ENCODE measurements at places on chromosomes 5 and 9.

DNA sequence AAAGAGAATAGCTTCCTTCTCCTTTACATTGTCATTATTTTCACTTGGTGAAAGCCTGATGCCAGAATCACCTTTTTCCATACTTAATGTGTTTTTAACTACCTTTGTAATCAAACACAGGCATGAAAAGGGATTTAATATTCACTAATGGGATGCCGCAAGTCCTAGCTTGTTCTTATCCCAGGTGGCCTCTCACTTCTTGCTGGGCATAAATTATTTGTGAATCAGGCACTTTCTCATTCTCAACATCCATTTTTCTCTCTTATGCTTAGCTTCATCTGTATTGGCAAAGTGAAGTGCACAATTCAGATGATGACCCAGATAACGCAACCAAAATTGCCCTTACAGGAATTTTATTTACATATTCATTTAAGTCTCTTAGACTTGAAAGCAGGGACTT, 10.9 kb downstream of the ACTL7B start:
- DNase-seq, result no peak

GRCh38 chr9:125998837-125999503, 251.8 kb downstream of the PBX3 start:
- DNase-seq, result no peak

DNA sequence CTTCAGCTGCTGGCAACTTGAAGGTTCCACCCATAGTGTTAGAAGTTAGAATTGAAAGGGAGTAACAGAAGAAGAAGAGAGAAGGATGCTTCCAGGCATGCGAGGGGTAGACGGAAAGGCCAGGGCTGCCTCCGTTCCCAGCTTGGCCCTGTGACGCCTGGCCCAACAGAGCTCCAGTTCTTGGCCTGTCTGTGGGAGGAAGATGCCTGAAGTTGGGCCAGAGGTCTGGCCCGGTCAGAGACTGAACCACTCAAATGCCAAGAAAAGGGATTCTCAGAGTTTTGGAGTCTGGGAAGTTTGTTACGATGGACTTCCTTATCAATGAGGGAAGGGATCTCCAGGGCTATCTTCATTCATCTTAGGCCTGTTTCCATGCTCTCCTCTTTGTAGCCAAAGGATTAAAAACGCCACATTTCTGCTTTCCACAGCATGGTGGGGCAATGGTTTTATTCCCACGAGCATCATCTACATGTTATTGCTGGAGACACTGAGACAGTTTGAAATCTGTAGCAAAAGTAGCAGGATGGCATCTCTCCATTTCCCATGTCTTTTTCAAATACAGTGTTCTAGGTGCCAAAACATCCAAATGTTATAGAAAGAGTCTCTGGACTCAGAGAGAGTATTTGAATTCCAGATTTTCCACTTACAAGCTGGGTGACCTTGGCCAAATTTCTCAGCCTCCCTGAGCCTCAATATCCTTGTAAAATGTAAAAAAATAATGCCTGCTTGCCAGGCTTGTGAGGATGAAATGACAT, 65.4 kb upstream of the ANKRD55 start:
- DNase-seq, result no peak

GRCh38 chr5:180618487-180618828, 27.2 kb upstream of the SCGB3A1 start:
- DNase-seq, result no peak

- DNase-seq, result no peak
Measured at GRCh38 chr9:115000217-115000639, 69.8 kb upstream of the TNFSF8 start.

- no peak for DNase-seq
Measured at GRCh38 chr9:6997330-6997729, 239.6 kb downstream of the KDM4C start.

- no peak for DNase-seq
Measured at GRCh38 chr9:99859243-99859980, 37.7 kb downstream of the NR4A3 start.

GRCh38 chr9:13503599-13503998, 224.1 kb upstream of the MPDZ start:
- no peak for DNase-seq

GRCh38 chr9:137077758-137078693, 709 bp downstream of the UAP1L1 start:
- peak; percentile 55 for DNase-seq

GRCh38 chr9:37550781-37551180, 25.4 kb downstream of the FBXO10 start:
- no peak for DNase-seq

GRCh38 chr9:6757132-6757455, 679 bp upstream of the KDM4C start:
- peak; percentile 85 for DNase-seq

DNA sequence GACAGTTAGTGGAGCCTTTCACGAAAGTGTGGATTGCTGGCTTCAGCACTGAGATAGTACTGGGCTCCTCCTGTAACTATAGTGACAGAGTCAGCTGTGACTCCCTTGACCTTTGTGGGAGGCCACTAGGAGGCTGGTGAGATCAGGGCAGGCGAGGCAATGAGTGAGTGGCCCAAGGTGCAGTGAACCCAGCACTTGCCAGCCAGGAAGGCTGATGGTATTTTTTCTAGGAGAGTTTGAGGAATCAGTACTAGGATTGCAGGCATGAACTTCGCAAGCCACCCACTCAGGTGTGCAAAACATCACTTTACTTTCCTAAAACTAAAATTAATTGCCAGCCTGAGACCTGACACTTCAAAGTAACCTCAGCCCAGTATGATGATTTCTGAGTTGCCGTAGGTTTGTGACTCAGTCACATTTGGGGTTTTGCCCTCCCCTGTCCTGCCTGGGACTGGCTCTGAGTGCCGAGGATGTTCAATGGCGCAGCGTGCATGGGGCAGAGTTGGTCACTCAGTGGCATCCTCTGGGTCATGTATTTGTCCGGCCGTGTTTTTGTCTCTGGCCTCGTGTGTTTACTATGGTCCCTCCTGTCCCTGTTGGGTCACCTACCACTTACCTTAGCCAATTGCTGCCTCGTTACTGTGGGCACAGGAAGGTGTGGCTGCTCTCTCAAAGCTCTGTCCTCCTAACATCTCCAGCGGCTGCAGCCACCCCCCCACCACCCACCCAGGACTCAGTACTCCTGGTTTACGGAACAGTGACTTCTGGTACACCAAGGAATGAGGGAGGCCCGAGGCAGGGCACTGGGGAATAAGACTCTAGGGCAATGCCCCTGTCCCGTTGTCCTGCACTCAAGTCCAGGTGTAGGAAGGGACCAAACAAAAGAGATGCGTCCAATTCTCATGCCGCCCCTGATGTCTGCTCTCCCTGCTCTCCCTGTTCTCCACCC, 67.2 kb downstream of the IL31RA start:
- no peak for DNase-seq

DNA sequence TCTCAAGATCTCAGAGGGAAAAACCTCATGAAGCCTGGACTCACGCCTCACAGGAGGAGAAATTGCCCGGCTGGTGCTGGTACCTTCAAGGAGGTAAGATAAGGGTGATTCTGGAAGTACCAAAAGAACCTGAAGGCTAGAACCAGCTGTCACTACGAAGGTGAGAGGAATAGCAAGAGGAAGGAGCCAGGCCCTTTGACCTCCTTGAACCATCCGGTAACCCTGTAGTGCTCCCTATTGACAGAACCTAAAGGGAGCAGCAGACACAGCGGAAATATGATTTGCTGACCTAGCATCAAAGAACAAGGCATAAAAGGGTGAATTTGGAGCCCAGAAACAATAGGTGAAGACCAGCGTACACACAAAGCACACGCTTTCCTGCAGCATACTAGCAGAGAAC, 92.2 kb downstream of the DOCK8 start:
- DNase-seq, result peak; percentile 75

GRCh38 chr9:132982458-132982857, 4.0 kb downstream of the GFI1B start:
- no peak for DNase-seq

GRCh38 chr5:153636670-153637451, 146.4 kb downstream of the GRIA1 start:
- no peak for DNase-seq

GRCh38 chr9:97188545-97188944, 118.9 kb upstream of the CCDC180 start:
- DNase-seq, result no peak

- no peak for DNase-seq
Measured at GRCh38 chr9:97747201-97747965, 50.2 kb upstream of the XPA start.

GRCh38 chr9:110573305-110573704, 6.2 kb downstream of the SVEP1 start:
- DNase-seq, result no peak

DNA sequence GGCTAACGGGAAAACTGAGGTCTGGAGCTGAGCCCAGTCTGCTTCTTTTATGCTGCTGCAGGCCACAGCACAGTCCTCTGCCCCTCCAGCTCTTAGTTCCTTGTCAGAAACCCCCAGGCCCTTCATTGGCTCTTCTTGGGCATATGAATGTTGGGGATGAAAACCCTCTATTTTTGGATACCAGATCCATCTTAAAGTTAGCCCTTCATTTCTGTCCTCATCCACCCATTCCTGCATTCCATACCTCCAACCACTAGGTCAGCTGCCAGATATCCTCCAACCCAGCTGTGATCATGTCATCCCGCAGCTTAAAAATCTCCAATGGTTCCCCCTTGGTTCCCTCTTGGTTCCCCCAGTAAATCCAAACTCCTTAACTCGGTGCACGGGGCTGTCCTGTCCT, 1.8 kb upstream of the SLC25A51 start:
- no peak for DNase-seq

DNA sequence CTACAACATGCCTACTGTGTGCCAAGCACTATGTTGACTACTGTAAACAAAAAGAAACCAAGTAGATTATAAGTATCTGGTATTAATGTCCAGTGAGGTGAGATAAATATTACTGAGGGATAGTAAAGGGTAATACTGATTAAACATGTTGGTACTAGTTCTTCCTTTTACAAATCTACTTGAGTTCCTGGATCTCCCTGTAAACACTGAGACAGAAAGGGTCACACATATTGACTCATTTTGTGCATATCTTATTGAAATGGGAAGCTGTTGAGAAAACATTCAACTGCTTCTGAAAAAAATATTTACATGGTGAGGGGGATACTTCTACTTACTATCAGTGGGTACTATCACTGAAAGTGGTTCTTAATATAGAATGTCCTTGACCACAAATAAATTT, 24.3 kb downstream of the EFNA5 start:
- DNase-seq, result no peak

DNA sequence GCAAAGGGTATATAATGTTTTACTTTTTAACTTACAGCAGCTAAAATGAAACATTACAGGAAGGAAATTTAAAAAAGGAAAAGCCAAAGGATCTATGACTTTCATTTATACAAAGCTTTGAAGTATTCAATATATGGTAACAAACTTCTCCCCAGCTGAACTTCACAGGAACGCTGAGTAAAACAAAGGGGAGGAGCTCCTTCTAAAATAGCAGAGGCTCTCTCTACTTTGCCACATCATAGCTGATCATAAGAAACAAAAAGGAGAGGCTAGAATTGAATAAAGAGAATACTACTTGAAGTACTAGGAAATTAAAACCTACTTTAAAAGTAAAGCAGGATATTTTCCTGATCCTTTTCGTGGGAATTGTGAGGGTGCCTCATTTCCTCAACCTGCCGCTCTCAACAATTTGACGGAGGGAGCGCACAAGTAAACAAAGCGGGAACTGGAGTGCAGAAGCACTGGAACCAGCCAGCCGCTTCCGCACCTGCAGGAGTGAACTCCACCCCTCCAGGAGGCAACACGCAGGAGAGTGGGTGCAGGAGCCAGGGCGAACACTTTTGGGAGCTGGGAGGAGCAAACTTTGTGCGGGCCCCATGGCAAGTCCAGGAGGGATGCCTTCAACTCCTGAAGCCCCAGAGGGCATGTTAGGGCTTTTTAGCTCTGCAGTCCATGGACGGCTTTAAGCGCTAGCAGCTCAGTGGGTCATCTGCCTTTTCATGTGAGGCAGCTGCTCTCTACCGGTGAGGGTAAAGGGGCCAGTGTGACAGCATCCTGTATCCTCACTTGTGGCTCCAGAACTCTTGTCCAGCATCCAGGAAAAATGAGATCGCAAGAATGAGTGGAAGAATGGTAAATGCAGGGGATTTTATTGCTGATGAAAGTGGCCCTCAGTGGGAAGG, 757.4 kb downstream of the PTPRD start:
- no peak for DNase-seq

GRCh38 chr9:79661886-79662536, 90.2 kb downstream of the TLE4 start:
- no peak for DNase-seq

- no peak for DNase-seq
Measured at GRCh38 chr5:80967500-80968181, 7.5 kb downstream of the RASGRF2 start.

- DNase-seq, result peak; percentile 67
Measured at GRCh38 chr9:129990269-129991010, 52.5 kb downstream of the FNBP1 start.

DNA sequence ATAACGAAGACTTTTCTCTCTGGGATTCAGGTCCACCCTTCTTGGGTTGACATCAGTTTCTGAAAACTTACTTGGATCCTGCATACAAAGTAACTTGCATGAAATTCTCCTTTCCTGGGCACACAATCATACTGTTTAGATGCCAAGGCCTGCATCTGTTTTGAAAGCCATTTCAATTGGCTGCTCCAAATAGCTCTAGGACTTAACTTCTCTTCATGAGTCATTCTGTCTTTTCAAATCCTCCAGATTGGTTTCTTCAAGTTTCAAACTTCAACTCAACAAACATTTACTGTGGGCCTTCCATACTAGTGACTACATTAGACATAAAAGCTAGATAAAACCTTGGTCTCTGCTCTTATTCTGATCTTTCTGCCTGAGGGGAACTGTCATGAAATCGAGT, 54.8 kb upstream of the HMHB1 start:
- DNase-seq, result no peak

DNA sequence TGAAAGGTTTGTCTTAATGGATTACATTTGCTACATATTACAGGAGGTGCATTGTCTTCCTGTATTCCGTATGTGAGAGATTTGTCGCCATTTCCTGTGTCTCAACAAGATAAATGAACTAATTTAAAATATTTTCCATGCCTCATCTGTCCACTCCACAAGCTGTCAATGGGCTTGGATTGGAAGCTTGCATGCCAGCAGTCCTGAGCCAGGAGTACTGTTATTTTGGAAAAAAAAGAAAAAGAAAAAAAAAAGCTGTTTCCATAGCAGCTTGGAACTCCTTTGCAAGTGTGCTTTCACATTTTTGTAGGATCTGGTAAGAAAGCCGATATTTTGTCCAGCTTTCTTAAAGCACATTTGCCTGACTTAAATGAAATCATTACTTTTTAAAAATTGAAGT, 330.8 kb downstream of the KDM4C start:
- no peak for DNase-seq

DNA sequence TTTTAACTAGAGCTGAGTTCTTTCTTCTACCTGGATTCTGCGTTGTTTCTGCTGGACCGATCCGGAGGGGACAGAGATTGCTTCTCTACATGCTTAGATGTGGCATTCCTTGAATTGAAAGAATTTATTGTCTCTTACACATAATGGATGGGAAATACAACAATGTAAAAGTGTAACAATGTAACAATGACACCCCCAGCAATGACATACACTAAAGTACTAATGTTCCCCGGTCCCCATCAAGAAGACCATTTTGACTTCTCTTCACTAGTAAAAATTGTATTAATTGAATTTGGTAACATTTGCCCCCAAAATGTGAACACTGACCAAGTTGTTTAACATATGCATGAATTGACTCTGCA, 760.2 kb downstream of the TAF11L14 start:
- no peak for DNase-seq

- DNase-seq, result no peak
Measured at GRCh38 chr9:127714951-127715469, 453 bp downstream of the PTRH1 start.

GRCh38 chr5:168342151-168342825, 50.8 kb downstream of the WWC1 start:
- DNase-seq, result no peak

- no peak for DNase-seq
Measured at GRCh38 chr5:149749481-149750365, 19.6 kb downstream of the PPARGC1B start.

Measured in CD4-positive, alpha-beta T cell treated with Interleukin-21 for 1 hour (primary cell).